ENCODE measurements at places on chromosomes 7 and 10.

GRCh38 chr7:129457101-129457500, 22.9 kb downstream of the STRIP2 start:
- DNase-seq: no peak

DNA sequence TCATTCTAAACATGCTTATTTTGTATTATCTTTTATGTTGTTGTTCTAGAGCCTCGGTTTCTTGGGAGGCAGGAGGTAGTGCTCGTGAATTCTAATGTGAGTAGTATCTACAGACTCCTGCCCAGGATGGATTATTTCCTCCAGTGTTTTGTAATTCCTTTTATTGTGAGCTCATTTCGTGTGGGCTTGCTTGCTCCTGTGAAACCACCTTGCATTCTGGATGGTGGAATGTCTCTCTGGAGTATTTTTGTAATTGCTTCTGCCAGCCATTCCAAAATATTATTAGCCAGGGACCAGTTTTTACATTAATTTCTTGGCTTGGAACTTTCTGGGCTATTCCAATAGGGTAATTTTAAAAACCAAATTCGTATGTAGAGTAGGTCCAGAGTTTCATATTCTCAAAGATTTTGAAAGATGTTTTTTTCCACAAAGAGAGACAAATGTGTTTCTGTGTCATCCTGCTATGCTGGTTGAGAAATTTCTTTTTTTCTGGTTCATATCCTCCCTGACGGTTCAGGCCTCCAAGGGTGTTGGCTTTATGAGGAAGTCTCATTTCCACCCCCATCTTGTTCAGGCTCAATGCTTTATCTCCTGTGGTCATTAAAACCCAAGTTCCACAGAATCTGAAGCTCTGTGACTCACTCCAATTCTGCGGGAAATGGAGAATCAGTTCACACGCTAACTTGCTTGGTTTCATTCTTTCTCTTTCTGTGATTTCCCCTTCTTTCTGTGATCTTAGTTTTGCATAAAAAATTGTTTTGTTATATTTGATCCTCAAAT, 41.7 kb upstream of the CALD1 start:
- no peak for DNase-seq

GRCh38 chr10:36053775-36054174, 411.7 kb upstream of the FZD8 start:
- DNase-seq: no peak

GRCh38 chr7:11319491-11320274, 346.0 kb downstream of the PHF14 start:
- no peak for DNase-seq

GRCh38 chr7:30028749-30029635, 780 bp downstream of the PLEKHA8 start:
- no peak for DNase-seq

DNA sequence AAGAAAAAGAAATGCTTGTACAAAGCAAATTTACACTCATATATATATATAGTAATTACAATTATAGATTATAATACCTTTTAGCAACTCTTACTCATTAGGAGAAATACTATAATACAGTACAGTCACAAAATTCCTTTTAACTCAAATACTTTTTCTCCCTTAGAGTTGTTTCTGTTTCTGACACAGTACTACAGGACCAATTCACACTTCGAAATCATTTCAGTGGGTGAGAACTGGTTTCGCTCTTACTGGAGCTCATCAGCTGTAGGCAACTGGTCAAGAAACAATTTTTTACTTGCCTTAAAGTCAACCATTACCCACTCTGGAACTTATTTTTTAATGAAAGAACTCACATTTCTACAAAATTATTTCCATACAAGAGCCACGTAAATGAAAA, 6.0 kb downstream of the CCDC186 start:
- no peak for DNase-seq

DNA sequence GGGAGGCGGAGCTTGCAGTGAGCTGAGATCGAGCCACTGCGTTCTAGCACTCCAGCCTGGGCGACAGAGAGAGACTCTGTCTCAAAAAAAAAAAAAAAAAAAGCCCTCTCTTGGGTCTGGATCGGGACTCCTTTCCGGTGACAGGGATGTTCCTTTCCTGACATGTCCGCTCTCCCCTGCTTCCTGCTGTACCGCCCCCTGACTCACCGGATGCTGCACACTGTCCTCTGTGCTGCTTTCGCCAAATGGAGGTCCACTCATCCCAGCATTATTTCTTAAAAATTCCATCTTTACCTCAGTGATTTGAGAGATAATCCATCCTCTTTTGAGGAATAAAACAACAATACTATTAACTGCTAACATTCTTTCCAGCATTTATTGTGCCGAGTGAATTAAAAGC, 113.8 kb upstream of the EEPD1 start:
- DNase-seq: no peak

DNA sequence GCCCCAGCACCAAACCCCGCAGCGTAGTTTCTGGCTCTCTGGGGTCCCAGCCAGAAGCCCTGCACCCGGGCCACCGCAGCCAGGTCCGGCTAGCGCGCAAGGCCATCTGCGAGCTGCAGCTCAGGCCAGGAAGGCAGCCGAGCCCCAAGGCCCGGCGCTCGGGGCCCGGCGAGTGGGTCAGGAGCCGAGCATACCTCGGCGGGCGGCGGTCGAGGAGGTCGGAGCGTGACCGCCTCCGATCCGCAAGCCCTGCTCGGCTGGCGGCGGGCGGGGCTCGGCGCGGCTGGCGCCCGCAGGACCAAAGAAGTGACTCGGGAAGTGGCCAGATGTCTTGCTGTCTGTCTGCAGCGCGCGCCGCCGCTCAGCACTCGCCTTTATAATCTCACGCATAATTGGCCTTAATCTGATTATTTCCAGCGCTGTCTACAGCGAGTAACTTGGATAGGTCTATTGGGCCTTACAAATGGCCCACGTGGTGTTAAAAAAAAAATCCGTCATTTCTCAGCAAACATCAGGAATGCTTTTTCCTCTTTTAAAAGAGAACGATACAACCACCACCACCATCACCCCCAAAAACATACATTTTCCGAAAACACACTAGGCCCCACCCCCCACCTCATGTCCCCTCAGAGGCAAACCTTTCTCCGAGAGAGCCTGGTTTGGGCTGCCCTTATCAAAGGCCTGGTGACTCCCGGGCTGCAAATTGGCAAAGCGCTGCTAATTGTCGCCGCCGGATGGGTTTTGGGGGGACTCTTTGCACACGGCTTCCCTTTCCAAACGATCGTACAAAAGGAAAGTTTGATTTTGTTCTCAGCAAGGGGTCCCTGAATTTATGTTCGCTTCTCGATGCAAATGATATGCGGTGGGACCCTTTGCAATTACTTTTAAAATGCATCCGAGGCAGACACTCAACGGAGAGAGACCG, at the start of gene DRGX:
Gene DRGX (minus strand): TSS at position 349 of the 925 bp plus-strand sequence. CDS start 649 bp downstream, outside the sequence.
- DNase-seq: no peak

GRCh38 chr10:84241185-84241790, at the start of gene LRIT1:
Gene LRIT1 (minus strand): TSS chr10:84241546. CDS start chr10:84241439, 107 bp downstream.
- no peak for DNase-seq

GRCh38 chr10:131679926-131680325, 220.9 kb upstream of the PPP2R2D start:
- DNase-seq: no peak

DNA sequence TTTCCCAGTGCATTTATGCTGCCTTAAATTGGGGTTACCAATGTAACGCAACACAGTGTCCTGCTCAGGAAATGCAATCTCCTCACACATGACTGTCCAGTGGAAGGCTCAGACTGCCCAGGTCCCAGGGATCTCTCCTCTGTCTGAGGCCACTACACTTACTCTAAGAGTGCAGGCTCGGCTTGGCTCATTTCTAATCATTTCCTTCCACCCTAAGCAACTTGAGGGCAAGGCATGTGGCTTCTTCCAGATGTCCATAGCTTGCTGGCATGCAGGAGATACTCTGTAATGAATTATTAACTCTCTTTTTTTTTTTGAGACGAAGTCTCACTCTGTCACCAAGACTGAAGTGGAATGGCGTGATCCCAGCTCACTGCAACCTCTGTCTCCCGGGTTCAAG, 23.7 kb downstream of the PLAC9 start:
- no peak for DNase-seq

- DNase-seq: no peak
These were observed 4.3 kb upstream of the PIK3AP1 start for GRCh38 chr10:96724621-96725020.

DNA sequence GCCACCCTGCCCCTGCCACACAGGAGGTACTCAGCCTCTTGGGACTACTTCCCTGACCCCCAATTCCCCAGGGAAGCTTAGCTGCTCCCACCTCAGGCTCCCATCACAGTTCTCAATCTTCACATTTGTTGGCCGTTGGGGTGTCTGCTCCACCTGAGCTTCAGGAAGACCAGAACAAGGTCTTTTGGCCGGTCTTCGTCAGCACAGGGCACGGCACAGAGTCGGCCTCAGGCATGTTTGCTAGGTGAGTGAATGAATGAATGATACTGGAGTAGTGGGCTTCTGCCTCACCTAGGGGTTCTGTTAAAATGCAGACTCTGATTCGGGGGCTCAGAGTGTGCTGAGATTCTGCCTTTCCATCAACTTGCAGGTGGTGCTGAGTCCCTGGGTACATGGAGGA, 20.3 kb downstream of the GPRIN2 start:
- no peak for DNase-seq

GRCh38 chr10:1589257-1589656, 148.1 kb downstream of the ADARB2 start:
- no peak for DNase-seq

- DNase-seq: no peak
These were observed 276.6 kb upstream of the TCERG1L start for GRCh38 chr10:131587976-131588680.

DNA sequence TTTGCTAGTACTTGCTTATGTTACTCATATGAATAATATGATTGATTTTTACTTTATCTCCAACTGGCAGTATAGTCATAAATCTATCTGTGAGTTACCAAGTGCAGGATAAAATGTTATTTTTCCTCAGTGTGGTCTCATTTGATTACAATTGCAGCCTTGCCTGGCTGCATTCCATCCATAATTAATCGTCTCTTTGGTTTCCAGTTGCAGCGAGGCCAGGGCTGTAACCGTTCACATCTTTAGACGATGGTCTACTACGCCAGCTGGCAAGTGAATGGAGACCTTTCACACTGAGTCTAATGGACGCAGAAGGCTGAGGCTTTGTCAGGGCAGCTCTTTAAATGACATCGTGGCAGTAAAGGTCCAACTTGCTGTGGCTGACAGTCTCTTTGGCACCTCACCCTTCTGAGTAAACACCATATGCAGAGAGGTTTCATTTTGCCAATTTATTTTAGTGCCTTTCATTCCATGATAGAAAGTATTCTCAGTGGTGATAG, 84.0 kb downstream of the ARL4A start:
- no peak for DNase-seq

DNA sequence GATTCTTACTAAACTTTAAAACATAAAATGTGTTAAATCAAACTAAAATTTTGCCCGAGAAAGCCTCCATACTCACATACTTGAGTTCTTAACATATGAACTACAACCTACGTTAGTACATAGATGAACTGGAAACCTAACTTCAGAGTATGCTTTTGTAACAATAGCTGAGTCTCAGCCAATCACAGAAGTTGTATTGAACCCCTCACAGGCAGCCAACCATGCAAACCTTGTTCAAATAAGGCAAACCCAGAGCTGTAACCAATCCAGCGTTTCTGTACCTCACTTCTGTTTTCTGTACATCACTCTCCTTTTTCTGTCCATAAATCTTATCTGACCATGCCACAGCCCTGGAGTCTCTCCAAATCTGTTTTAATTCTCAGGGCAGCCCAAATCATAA, 157.3 kb upstream of the COL1A2 start:
- DNase-seq: no peak

DNA sequence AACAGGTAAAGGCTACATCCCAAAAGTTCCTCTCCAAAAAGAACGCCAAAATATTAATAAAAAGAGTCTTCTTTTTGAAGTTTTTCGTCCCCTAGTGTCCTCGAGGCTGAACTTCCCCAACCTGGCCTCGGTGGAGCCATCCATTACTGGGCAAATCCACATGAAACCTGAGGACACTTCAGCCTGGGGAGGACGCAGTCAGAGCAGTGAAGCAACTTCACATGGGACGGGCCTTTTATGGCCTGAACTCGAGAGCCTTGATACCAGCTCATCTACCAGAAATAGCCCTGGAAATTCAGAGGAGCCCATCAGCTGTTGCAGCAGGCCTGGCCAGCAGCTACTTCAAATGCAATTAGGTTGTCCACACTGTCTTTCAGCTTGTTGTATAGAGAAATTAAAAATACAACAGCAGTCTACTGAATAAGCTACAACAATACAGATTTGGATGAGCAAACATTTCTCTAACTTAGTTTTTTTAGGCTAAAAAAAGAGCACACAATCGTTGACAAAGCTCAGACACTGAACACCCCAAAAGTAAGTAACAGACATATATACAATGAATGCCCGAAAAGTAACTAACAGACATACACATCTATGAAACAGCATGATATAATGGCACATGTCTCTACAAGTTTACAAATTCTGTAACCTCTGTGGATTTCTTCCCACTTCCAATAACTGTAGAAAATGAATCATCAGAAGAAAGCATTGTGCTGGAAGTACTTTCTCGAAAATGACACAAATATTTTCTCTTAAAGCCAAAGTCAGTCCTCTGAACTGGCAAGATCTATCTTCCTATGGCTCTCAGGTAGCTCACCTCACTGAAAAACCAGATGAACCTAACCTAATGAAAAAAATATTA, at the start of gene SVIL:
Gene SVIL (minus strand): TSS at position 208 of the 862 bp plus-strand sequence. CDS start 79,913 bp downstream, outside the sequence.
- no peak for DNase-seq

- DNase-seq: no peak
These were observed 170.4 kb downstream of the ZNF438 start for GRCh38 chr10:30861221-30861620.

DNA sequence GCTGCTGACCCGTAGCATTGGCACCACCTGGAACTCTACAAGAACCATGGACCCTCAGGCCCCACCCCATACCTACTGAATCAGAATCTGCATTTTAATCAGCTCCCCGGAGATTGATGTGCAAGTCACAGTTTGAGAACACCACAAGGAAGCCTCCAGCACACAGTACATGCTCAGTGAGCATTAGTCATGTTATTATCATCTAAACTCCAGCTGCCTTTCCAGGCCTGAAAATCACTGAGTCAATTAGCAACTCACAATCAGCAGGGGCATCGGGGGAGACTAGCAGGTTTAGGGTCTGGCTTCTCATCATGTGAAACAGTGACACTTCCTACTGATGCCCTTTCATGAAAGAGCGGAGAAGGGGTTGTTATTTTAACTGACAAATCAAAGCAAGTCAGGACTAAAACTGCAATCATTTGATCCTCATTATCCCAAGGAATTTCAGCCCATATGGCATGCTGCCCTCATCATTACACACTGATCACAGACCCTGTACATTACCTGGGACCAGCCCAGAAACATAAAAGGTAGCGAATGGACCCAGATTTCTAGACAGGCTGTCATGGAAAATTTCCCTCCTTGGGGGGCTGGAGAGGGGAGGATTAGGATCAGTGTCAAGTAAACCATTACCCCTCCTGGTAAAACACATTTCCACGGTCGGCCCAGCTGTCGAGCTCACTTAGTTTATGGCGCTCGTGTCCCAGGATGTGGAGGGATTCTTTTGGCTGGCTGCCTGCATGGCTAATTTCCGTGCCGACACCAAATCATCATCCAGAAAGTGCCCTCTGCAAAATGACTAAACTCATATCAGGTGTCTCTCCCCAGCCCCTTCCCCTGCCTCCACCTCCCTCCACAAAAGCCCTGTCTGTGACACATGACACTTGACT, 122.8 kb downstream of the PRLHR start:
- DNase-seq: no peak
